ENCODE measurements at places on chromosomes 6 and 20. TPM values are rescaled to one million over a fixed set of nuclear protein-coding genes. Genes with fewer than 3 reads are reported as not detected.

The KIAA1586 gene
- total RNA-seq: 5.6 TPM

The FNDC11 gene
- 0.12 TPM for total RNA-seq

The LSM2 gene
- 40.0 TPM for total RNA-seq

The MRAP2 gene
- total RNA-seq: not detected

The CNR1 gene
- total RNA-seq: 8.3 TPM

The ANKS1A gene
- 6.8 TPM for total RNA-seq

The APOM gene
- 0.51 TPM for total RNA-seq

The PI3 gene
- not detected for total RNA-seq

The MEI4 gene
- total RNA-seq: not detected

The PLCB1 gene
- 6.4 TPM for total RNA-seq

The KAT14 gene
- total RNA-seq: 15.7 TPM

The CD40 gene
- 3.3 TPM for total RNA-seq

The VARS1 gene
- total RNA-seq: 47.3 TPM

The EIF6 gene
- 83.6 TPM for total RNA-seq

The RIPOR2 gene
- total RNA-seq: 35.2 TPM

The PCK1 gene
- total RNA-seq: not detected

The PBOV1 gene
- total RNA-seq: not detected

The B3GAT2 gene
- not detected for total RNA-seq

The TRDN gene
- not detected for total RNA-seq

The TMEM244 gene
- total RNA-seq: not detected

The COL21A1 gene
- 151 TPM for total RNA-seq

The ELOVL4 gene
- 7.7 TPM for total RNA-seq

The CST2 gene
- total RNA-seq: not detected

The SLC22A7 gene
- total RNA-seq: not detected

The EFCAB8 gene
- total RNA-seq: not detected

The NANP gene
- total RNA-seq: 7.2 TPM

The RRP36 gene
- total RNA-seq: 73.4 TPM

The C6orf47 gene
- 14.8 TPM for total RNA-seq

The GATA5 gene
- 0.77 TPM for total RNA-seq

The SLC22A23 gene
- 3.0 TPM for total RNA-seq

The CALHM6 gene
- 0.68 TPM for total RNA-seq

The NEU1 gene
- 65.6 TPM for total RNA-seq

The SLC17A9 gene
- total RNA-seq: 5.0 TPM

The GZF1 gene
- 24.7 TPM for total RNA-seq

The PRR18 gene
- total RNA-seq: not detected

The RBBP9 gene
- total RNA-seq: 9.7 TPM

The HCRTR2 gene
- not detected for total RNA-seq

The EYA4 gene
- not detected for total RNA-seq

The OXT gene
- not detected for total RNA-seq

The SLPI gene
- total RNA-seq: 19.5 TPM

The IL20RA gene
- 0.85 TPM for total RNA-seq

The DEFB125 gene
- total RNA-seq: not detected

The C6orf15 gene
- not detected for total RNA-seq

The RUNX2 gene
- total RNA-seq: 6.3 TPM

The OPRM1 gene
- not detected for total RNA-seq

The LAMA5 gene
- 41.1 TPM for total RNA-seq

The SIRPB2 gene
- total RNA-seq: not detected

Data from pericardium fibroblast (primary cell).